ENCODE measurements at places on chromosomes 3 and 15. TPM values are rescaled to one million over a fixed set of nuclear protein-coding genes. Genes with fewer than 3 reads are reported as not detected.

- H3K36me3 ChIP-seq, result no peaks in the 10 kb centered on the region
- no peak overlapping the region for H3K27ac ChIP-seq
- no peaks in the 10 kb centered on the region for H3K27me3 ChIP-seq
- DNase-seq, result no peak
Observed at GRCh38 chr3:85005946-85006345, 47.2 kb downstream of the CADM2 start.

- no peaks in the 10 kb centered on the region for H3K27me3 ChIP-seq
- no peak overlapping the region for H3K4me3 ChIP-seq
- DNase-seq, result no peak
- H3K4me1 ChIP-seq, result peaks cover 98% of the 10 kb centered on the region
Observed at GRCh38 chr3:45608885-45609284, 14.3 kb downstream of the LIMD1 start.

The KLHL40 gene
- not detected for polyA plus RNA-seq

The SEMA5B gene
- not detected for polyA plus RNA-seq

DNA sequence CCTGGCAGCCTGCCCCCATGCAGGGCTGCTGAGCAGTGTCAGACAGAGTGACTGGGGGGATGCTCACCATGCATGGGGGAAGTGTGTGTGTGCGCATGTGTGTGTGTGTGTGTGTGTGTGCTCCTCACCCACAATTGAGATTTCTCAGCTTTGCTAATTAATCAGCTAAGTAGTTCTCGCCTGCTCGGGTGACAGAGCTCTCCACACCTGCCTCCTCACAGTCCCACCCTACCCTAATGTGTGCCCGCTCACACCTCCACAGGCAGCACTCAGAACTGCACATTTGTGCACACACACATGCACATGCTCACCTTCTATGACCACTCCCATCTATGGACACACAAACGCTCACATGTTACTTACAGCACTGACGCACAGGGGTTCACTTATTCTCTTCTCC, 37.3 kb downstream of the CACNA2D2 start:
- H3K27me3 ChIP-seq, result no peaks in the 10 kb centered on the region
- no peak overlapping the region for H3K27ac ChIP-seq
- H3K4me1 ChIP-seq, result no peaks in the 10 kb centered on the region
- H3K4me3 ChIP-seq, result no peak overlapping the region
- H3K36me3 ChIP-seq, result no peaks in the 10 kb centered on the region
- DNase-seq, result no peak

The PLA2G4D gene
- polyA plus RNA-seq, result not detected

GRCh38 chr3:161549261-161549660, 52.7 kb downstream of the OTOL1 start:
- peaks cover 5% of the 10 kb centered on the region for H3K27me3 ChIP-seq
- H3K27ac ChIP-seq, result no peak overlapping the region
- no peaks in the 10 kb centered on the region for H3K4me1 ChIP-seq
- H3K4me3 ChIP-seq, result no peak overlapping the region
- DNase-seq, result no peak

The C3orf70 gene
- polyA plus RNA-seq, result not detected

- no peak for DNase-seq
- no peaks in the 10 kb centered on the region for H3K36me3 ChIP-seq
- H3K27me3 ChIP-seq, result no peaks in the 10 kb centered on the region
- no peak overlapping the region for H3K4me3 ChIP-seq
Observed at GRCh38 chr3:148026009-148026588, 616.9 kb downstream of the ZIC1 start.

The COLQ gene
- polyA plus RNA-seq, result 0.45 TPM

The MAGEF1 gene
- 47.1 TPM for polyA plus RNA-seq

The OR5K3 gene
- polyA plus RNA-seq, result not detected

- no peaks in the 10 kb centered on the region for H3K36me3 ChIP-seq
- no peak overlapping the region for H3K27ac ChIP-seq
- DNase-seq, result no peak
- H3K27me3 ChIP-seq, result no peaks in the 10 kb centered on the region
- H3K4me3 ChIP-seq, result no peak overlapping the region
Observed at GRCh38 chr3:189584645-189585044, 46.5 kb upstream of the TP63 start.

GRCh38 chr3:134066651-134067530, 37.2 kb upstream of the SLCO2A1 start:
- peaks cover 6% of the 10 kb centered on the region for H3K27me3 ChIP-seq
- no peaks in the 10 kb centered on the region for H3K4me1 ChIP-seq
- no peaks in the 10 kb centered on the region for H3K36me3 ChIP-seq
- H3K4me3 ChIP-seq, result no peak overlapping the region

DNA sequence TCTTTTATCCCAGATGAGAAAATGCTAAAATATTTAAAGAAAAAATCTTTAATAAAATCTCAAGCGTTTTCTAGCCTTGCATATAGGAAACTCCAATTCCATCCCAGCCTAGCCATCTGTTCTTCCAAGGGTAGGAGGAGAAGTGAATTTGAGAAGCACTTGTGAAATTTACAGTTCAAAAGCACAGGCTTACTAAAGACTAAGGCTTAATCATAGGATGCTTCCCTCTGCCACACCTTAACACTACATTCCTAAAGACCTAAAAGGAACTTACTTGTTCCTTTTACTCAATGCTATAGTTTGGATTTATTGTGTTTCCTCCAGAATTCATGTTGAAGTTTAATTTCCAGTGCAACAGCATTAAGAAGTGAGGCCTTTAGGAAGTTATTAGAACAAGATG, 764.8 kb upstream of the CADM2 start:
- no peak overlapping the region for H3K27ac ChIP-seq
- H3K27me3 ChIP-seq, result no peaks in the 10 kb centered on the region
- H3K36me3 ChIP-seq, result peaks cover 14% of the 10 kb centered on the region

- H3K36me3 ChIP-seq, result no peaks in the 10 kb centered on the region
- H3K27ac ChIP-seq, result no peak overlapping the region
Observed at GRCh38 chr15:99911816-99912215, 178.6 kb upstream of the LYSMD4 start.
